WERI-Rb-1 (cell line): ENCODE measurements at places on chromosomes 4 and X.

DNA sequence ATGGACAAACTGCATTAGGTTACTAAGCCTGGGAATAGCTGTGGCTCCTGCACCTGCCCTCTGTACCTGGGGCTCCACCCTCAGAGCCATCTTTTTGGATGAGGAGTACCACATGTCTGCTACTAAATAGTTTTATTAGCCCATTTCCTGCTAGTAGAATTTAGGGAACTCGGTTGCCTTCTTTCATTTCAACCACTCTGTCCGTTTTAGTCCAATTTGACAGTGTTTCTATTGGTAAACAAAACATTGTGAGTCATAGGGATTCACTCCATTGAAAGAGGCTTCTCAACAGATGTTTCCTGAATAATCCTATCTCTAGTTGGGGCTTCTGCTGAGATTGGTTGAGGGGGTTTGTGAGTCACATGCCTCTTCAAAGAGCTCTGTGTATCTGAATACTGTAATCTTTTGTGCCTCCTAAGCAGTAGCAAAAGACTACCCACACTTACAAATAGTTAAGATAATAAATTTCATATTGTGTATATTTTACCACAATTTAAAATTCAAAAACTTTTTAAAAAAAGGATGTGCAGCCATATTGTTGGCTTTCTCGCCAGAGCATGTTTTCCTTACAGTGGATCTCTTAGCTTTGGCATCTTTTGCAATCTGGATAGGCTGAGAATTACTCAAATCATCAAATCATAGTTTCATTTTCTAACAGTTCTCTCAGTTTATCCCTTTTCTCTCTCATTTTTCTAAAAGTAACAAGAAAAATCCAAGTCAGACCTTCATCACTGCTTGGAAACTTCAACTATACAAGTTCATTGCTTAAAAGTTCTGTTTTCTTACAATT, 9.9 kb downstream of the FAM200B start:
- no peak for DNase-seq

- DNase-seq = no peak
Observed at GRCh38 chr4:2284934-2285612, 23.2 kb upstream of the MXD4 start.

DNA sequence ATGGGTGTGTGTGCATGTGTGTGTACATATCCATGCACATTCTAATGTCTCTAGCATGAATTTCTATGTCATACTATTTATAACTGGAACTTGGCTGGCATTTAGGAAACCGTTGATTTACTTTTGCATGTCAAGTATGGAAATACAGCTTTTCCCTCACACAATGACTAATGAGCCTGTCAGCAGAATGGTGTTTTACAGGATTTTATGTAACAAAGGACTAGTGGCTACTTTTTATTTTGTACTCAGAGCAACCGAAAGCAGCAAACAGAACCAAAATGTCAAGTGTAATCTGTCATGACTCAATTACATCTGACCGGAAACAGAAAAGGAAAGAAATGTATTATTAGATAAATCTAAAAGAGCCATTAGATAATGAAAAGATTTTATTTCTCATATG, 1911.5 kb upstream of the AGA start:
- no peak for DNase-seq

- no peak for DNase-seq
Observed at GRCh38 chr4:172207886-172208285, 394.7 kb downstream of the GALNTL6 start.

GRCh38 chr4:90281541-90282355, 154.6 kb downstream of the CCSER1 start:
- no peak for DNase-seq

DNA sequence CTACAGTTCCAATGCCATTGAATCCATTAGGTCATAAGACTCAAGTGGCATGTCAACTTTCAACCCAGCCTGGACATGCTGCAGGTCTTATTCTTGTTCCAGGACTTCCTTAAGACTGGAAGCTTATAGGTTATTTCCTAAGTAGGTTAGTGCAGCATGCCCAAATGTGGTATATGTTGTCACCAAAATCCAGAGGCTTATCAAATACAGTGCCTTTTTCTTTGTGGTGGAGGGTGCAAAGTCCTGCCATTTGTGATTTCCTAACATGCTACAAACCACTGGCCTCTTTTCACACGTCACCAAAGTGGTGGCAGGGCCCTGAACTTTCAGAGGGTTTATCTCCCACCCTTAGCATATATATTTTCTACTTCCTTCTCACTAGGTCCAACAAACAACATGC, 9.7 kb upstream of the TMEM184C start:
- DNase-seq = no peak

- DNase-seq = no peak
Observed at GRCh38 chr4:140095694-140096482, 58.1 kb downstream of the MAML3 start.

DNA sequence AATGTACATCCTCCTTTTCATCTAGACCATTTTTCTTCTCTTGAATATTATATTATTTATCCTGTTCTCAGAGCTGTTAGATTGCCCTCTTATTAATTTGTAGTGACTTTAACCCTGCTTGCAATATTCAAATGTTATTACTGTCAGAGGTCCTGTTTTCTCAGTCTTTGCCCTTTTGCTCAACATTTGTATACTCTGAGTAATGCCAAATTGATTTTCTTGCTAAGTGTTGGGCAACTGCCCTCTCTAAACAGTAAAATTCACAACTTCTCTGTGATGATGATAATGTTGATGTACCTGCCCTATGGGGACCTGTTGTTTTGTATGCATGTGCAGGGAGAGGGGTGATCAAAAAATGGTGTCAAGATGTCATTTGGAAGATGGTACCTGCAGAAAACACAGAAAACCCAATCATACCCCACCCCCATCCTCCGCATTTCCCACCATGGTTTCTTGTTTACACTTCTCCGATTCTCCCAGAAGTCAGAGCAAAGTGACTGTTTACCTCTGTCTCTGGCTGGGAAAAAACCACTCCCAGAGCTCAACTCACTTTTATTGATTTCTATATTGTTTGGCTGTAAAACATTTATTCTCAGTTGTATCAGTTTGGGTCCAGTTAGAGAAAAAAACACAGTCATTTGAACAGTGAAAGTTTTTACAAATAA, 694.0 kb downstream of the IL1RAPL1 start:
- DNase-seq = no peak

DNA sequence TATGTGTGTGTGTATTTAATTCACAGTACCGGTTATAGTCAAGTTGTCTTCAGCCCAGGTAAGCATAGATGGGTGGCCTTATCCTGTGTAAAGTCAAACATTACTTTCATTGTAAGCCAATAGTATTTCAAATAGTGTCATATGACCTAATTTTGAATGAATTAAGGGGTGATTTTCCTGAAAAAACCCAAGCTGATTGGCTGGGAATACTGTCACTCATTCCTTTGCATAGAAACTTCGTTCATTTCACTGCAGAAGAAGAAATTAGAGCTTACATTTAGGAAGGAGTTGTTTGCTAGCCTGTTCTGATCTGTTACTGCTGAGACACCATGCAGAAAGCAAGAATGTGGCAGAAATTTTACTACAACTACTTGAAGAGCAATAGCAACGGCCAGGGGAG, 45.4 kb downstream of the SMARCAD1 start:
- no peak for DNase-seq

DNA sequence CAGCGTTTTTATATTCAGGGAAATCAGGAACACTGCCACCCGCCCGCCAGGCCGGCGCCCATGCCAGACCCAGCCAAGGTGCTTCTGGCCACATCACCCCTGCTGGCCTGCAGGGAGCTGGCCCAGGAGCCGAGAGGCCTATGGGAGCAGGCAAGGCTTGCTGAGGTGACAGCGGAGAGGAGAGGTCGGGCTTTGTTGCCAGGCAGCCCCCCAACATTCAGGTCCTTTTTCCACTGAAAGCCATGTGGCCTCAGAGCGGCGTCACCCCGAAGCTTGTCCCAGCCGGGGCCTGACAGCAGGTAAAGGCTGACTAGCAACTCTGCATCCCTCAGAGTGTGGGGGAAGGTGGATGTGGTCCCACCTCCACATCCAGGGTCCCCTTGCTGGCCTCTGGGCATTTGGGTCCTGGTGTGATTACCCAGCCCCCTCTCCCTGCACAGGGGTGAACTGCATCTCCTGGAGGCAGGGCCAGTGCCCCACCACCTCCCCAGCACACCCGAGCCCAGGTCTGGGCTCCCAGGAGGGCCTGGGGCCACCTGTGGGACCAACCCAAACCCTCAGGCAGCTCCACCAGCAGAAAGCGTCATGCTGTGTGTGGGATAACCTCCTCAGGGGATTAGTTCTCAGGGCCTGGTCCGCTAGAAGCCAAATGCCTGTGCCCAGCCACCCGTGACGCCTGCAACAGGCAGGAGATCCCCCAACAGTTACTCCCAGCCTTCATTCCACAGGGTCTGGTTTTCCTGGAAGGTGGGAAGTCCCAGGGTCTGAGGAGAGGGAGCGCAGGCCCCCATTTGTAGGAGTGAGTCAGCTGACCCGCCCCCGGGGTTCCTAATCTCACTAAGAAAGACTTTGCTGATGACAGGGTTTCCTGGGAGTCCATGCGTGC, at the start of gene PDE6B:
PDE6B (plus strand) TSS at position 869 of the 886 bp plus-strand sequence. CDS start 54 bp downstream, outside the sequence.
- DNase-seq = peak; percentile 93

DNA sequence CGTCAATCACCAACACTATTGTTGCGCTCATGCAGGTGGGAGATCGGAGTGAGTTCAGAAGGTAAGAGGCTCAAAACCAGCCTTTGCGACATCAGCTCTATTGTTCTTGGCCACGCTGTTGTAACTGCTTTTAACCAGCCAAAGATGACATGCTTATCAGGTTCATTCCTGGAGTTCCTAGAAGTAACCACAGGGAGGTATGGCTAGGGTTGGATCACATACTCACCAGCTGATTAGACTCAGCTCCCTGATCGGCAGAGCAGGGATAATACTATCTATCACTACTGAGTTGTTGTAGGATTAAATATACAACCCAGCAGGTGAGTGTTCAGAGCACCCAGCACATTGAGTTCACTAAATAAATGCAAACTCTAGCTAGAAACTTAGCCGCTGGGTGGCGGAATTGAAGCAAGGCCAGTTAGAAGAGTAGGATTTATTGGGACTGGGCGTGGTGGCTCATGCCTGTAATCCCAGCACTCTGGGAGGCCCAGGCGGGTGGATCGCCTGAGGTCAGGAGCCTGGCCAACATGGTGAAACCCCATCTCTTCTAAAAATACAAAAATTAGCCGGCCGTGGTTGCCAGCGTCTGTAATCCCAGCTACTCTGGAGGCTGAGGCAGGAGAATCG, 12.4 kb downstream of the SLC34A2 start:
- DNase-seq = peak; percentile 88

DNA sequence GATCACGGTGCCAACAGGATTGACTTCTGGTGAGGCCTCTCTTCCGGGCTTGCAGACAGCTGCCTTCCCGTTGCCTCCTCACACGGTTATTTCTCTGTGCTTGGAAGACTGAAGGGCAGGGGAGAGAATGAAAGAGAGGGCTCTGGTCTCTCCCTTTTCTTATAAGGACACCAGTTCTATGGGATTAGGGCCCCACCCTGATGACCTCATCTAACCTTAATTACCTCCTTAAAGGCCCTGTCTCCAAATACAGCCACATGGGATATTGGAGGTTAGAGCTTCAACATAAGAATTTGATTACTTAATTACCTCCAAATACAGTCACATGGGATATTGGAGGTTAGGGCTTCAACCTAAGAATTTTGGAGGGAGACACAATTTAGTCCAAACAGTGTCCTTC, 46.5 kb downstream of the EVC start:
- DNase-seq = no peak
